ENCODE measurements at places on chromosomes 6 and 20.

- no peak for DNase-seq
Measured at GRCh38 chr20:5596401-5597193, 153.6 kb upstream of the SHLD1 start.

DNA sequence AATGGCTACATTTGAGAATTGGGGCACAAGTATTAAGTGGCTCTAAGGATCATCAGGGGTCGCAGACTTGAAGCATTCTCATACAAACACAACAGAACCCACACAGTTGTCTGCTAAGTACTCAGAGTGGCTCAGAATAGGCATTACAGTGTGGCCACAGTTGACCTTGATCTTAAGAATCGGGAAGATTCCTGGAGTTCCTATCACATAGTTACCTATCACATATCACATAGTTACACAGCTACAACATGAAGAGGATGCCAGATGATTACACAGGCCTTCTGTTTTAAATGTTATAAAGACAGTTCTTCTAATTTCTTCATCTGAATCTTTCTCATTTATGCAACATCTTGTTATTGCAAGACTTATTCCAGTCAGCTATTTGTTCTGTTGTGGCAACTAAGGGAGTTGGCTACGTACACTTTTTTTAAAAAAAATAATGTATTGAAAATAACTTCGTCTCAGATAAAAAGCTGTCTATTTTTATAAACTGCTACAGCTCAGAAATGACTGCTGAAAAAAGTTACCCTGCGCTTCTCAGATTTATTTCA lies 129.0 kb downstream of the REV3L start:
- no peak for DNase-seq

- DNase-seq = no peak
Measured at GRCh38 chr6:72649032-72649984, 27.4 kb downstream of the KCNQ5 start.

- DNase-seq = no peak
Measured at GRCh38 chr6:52261229-52261628, 16.9 kb upstream of the IL17F start.

GRCh38 chr20:33866398-33867100 lies 55.4 kb downstream of the CHMP4B start:
- no peak for DNase-seq

- no peak for DNase-seq
Measured at GRCh38 chr6:94045099-94045829, 625.9 kb upstream of the EPHA7 start.

- DNase-seq = no peak
Measured at GRCh38 chr20:49710971-49711666, 2.6 kb downstream of the B4GALT5 start.
